CD4-positive, alpha-beta T cell (primary cell): ENCODE measurements at places on chromosomes 6 and 20.

GRCh38 chr20:1381753-1382591 lies 10.9 kb downstream of the FKBP1A start:
- DNase-seq = no peak

- DNase-seq = no peak
Observed at GRCh38 chr20:22052025-22052650, 346.7 kb downstream of the PAX1 start.

- DNase-seq = no peak
Observed at GRCh38 chr20:53873230-53873604, 197.2 kb downstream of the BCAS1 start.

GRCh38 chr6:40347571-40348011 lies 239.6 kb downstream of the LRFN2 start:
- no peak for DNase-seq

DNA sequence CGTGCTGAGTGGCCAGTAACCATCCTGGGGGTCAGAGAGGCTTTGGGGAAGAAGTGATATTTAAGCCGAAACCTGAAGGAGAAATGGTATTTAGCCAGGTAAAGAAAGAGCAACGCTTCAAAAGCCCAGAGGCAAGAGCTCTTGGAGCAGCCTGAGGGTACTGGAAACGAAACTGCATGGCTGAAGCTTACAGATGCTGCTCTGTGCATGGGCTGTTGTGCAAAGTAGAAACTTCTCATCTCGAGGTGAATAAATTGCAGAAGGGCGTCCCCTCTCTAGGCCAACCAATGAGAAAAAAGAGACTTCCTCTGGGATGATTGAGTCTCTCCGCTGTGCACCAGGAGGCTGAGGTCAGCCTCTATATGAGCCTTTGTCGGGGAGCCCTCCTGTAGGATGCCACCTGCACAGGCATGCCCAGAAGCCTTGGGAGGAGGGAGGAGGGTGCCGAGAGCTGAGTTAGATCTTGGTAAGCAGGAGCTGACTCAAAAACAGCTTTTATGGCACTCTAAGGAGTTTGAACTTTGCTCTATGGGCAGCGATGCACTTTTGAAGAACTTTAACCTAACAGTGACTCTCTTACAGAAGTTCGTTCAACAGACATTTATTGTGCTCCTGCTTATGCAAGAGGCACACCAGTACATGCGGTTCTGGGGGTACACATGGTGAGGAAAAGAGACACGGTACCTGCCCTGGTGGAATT lies 61.6 kb upstream of the EDN1 start:
- DNase-seq = no peak

- no peak for DNase-seq
Observed at GRCh38 chr6:120960761-120961160, 373.5 kb downstream of the TBC1D32 start.

DNA sequence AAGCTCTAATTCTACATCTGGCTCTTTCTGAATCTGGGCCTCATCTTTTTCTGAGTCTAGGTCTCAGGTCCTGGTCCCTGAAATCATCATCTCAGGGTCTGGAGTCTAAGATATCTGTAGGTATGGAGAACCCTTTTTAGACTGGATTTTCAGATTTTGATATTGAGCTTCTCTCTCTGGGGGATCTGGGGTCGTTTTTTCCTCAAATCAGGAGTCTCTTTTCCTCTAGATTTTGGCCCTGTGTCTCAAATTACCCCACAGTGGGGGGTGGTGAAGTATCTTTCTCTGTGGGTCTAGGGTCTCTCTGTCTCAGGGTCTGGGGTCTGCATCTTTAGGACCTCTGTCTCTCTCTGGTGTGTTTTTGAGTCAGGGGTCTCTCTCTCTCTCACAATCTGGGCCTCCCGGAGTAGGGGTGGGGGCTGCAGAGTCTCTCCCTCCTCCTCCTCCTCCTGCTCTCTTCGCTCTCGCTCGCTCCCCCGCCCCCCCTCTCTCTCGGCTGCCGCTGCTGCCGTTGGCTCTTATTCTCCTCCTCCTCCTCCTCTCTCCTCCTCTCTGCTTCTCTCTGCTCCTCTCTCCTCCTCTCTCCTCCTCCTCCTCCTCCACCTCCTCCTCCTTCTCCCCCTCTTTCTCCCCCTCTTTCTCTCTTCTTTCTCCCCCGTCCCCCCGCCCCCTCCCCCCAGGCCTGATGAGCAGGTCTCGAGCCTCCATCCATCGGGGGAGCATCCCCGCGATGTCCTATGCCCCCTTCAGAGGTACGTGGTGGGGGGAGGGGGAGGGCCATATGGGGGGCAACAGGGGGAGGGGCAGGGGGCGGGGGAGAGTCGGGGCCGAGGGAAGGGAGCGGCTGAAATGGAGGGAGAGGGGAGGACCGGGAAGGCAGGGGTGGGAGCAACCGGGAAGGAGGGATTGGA lies at the start of gene SYNGAP1:
SYNGAP1 (plus strand) TSS at position 486 of the 911 bp plus-strand sequence; CDS start at position 686, 200 bp downstream.
- peak; percentile 54 for DNase-seq

- DNase-seq = no peak
Observed at GRCh38 chr6:105326833-105327770, 75.8 kb downstream of the PREP start.

- DNase-seq = no peak
Observed at GRCh38 chr6:141415896-141416295, 716.8 kb upstream of the GJE1 start.

DNA sequence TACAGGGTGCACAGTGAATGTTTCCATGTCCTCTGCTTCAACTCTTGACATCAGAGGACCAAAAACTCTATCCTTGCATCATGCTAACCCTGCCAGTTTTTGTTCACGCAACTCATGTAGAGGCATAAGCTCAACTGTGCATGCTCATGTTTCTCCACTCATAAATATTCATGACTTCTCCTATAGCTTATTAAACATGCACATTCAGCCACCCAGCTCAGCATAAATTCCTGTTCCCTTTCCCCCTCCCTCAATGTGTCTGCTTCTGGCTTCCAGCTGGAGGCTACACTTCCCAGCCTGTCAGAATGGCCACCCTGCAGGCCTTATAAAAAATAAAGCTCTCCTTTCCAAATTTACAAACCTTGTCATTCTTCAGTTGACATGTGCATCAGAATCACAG lies 154.6 kb downstream of the KIF16B start:
- no peak for DNase-seq

- DNase-seq = no peak
Observed at GRCh38 chr20:1848373-1848772, 46.8 kb upstream of the SIRPA start.

DNA sequence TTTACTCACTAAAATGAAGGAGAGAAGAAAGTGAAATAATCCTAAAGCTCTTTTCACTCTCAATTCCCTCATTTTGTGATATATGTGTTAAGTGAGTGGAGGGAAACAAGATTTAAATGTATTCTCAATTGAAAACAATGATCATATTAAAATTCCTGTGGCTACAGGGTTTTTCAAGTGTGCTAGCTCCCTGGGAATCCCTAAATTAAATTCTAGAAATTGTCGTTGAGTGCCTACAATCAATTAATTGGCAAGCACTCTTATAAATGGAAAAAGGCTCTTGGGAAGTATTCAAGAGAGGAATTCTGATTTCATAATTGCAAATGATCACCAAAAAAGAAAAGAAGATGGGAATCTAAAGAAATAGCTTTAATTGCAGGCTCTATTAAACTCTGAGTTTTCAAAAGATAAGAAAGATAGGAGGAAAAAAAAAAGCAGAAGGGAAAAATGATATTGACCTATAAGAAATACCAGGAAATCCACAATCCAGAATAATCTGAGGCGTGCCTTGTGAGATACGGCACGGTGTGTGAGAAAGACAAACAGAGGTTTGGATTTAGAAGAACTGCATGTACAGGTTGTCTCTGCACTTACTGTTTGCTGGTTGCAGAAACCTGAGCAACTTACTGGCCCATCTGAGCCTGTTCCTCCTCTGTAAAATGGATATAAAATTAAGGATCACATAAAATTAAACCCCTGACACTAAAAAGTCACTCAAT lies 18.3 kb upstream of the MBOAT1 start:
- no peak for DNase-seq

- DNase-seq = no peak
Observed at GRCh38 chr6:12069891-12070529, 57.9 kb downstream of the HIVEP1 start.

DNA sequence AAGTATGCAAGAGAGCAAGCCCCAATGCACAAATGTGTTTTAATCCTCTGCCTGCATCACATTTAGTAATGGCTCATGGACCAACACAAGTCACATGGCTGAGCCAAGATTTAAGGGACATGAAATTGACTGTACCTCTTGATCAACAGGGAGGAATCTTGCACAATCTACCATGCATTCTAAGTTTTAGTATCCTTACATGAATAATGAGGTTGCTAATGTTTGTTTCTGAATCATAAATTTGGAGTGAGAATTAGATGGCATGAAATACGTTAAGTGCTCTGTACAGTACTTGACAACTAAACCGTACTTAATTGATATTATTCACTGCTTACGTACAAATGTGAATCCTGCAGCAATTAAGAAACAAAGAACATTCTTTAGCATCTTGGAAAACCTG lies 553.8 kb upstream of the JAG1 start:
- no peak for DNase-seq

GRCh38 chr6:158837684-158838625 lies 18.8 kb upstream of the EZR start:
- DNase-seq = no peak

DNA sequence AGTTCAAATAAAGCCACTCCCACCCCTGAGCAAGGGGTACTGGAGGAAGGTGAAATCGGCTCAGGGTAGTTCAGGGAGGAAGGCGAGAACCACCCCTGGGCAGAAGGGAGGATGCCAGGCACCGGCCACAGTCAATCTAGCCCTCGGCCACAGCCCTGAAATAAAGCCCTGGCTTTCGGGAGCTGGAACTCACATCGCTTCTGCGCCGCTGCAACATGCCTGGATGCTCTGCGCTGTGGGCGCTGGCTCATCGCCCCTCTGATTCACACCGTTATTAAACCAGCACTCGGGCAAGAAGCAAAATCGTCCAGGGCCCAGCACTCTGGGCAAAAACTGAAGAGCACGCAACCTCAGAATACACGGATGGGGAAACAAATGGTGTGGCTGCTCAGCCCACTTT lies 136.9 kb upstream of the RREB1 start:
- no peak for DNase-seq

DNA sequence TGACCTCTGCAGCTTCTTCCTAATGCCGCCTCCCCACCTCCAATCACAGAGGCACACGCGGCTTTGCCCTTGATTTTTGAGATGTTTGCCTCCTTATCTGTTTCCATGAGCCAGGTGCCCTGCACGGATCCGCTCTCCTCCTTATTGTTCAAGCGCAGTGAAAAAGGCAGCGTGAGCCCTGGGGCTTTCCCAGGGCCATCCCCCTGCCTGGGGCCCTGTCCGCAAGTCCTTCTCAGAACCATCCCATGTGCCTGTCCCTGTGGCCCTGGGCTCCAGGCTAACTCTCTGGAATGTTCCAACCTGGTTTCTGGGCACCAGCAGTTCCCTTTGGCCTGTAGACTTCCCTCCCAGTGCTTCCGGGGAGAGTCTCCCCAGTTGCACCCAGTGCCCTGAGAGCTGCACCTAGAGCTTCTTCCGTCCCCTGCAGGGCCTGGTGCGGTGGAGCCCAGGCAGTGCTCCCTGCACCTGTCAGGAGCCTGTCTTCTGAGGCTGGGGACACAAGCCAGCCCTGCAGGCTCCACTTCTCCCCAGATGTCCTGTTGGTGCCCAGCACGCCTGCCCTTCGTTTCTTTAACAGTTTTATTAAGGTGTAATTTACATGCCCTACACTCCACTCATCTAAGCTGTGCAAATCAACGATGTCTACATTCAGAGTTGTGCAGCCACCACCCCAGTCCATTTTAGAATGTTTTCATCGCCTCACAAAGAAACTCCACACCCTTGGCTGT lies 330.3 kb downstream of the CDH4 start:
- DNase-seq = no peak

- no peak for DNase-seq
Observed at GRCh38 chr6:89951574-89952104, 57.4 kb downstream of the GJA10 start.

- no peak for DNase-seq
Observed at GRCh38 chr6:113691260-113691656, 165.9 kb upstream of the MARCKS start.

GRCh38 chr6:16727996-16728395 lies 33.3 kb downstream of the ATXN1 start:
- no peak for DNase-seq

DNA sequence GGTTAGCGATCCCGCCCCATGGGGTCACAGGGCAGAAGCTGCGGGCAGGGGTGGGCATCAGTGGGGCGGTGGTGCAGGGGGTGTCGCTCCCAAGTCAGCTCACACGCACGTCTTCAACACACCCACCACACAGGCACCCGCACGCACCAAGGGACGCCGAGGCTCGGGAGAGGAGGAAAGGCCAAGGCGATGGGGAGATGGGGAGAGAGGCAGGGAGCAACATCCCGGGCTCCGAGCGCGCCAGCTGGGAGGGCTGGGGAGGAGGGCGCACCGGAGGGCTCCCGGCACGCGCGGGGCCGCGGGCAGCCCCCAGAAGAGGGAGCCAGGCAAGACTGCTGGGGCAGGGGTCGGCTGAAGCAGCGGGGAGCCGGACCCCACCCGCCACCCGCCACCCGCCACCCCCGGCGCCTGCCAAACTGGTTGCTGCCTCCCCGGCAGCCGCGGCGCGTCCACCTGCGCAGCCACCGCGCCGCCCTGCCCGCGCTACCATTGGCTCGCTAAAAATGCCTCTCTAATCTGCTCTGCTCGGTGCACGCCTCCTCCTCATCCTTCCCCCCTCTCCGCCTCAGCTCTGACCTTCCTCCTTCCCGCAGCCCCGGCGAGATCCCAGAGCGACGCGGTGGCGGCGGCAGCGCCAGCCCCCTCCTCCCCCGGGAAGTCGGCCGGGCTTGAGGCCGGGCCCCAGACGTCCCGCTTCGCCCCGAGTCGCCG lies at the start of gene PACSIN1:
PACSIN1 (plus strand) TSS at position 546 of the 711 bp plus-strand sequence. CDS start 60,230 bp downstream, outside the sequence.
- DNase-seq = peak; percentile 22

DNA sequence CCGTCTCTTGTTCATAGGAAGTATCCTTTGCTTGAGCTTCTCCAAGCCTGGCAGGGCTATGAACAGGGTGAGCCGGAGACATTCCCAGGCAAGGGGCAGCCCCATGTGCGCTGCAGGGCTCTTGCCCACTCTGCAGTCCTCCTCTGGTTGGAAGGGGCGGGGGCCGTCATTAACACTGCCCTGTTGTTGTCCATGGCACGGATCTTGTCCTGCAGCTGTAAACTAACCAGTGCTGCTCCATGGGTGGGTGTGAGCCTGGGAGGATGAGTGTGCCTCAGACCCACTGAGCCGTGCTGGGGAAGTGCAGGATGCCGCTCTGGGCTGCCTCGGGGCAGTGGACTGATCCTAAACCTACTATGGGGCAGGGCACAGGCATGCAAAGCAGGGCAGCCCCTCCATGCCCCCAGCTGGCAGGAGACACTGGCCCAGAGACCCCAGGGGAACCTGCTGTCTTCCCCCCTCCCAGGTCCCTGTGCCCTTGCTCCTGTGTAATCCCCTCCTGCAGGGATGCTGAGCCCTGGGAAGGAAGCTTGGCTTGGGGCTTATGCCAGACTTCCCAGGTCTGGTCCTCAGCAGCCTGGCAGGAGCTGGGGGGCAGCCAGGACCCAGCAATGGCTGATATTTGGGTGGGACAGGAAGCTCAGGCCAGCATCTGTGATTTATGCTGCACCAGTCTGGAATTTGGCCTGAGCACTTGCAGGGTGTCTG lies 8.5 kb downstream of the EBF4 start:
- no peak for DNase-seq
